ENCODE measurements at places on chromosomes 7 and 10.

GRCh38 chr10:73209705-73210104, 37.4 kb downstream of the DNAJC9 start:
- DNase-seq, result no peak

DNA sequence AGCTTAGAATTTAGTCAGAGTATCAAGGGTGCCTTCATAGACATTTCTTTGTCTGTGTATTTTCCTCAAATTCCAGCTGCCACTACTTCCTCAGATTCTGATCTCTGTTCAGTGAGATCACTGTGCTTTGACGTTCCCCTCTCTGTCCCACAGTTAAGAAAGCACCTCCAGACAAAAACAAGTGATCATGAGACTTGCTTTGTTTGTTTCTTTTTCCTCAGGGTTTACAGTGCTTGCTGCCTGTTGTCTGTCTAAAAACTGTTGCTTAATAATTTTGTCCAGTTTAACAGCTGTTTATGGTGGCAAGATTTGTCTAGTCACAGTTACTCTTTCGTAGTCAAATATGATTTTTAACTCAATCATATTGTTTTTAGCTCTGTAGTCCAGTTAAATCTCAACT, 29.1 kb downstream of the TRUB1 start:
- DNase-seq, result no peak

GRCh38 chr7:95155965-95156364, 168.4 kb downstream of the PON1 start:
- no peak for DNase-seq

GRCh38 chr10:49010865-49011264, 71.2 kb upstream of the LRRC18 start:
- no peak for DNase-seq

DNA sequence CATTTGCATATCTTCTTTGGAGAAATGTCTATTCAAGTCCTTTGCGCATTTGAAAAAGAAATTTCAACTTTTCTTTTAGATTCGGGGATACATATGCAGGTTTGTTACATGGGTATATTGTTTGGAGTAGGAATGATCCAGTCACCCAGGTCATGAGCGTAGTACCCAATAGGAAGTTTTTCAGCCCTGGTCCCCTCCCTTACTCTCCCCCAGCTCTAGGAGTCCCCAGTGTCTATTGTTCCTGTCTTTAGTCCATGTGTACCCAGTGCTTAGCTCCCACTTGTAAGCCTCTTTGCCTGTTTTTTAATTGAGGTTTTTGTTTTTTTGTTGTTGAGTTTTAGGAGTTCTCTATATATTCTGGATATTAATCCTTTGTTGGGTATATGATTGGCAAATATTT, 63.3 kb downstream of the SND1 start:
- DNase-seq, result no peak

DNA sequence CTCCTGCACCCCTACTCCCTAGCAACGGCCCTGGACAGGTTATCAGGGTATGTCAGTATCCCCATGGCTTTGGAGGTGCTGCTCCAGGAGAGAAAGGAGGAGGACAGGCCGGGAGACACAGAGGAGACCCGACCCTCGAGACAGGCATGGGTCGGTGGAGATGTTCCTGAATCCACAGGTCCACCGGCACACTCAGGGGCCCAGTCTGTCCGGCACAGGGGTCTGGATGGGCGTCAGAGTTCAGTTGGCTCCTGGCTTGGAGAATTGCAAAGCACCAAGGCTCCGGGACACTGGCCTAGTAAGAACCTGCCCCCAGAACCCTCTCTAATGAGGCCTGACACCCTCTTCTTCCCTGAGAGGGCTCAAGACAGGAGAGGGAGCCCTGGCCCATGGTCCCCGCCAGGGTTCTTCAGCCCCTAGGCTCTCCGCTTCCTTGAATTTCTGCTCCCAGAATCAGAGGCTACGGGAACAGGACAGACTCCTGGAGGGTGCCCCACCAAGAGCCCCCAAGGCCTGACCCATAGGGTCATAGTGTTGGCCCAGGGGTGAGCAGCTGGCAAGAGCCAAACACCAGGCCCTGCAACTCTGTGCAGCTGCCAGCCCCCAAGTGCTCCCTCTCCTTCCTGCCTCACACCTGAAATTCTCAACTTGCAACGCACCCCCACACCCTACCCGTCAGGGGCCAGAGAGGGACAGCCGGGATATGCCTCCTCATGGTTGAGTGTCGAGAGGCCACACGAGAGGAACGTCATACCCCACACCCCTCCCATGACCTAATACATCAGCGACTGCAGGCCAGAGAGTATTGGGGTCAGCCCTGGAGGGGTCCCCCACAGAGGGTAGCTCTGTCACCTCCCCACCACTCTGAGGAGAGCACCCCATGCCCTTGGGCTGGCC, 5.5 kb upstream of the IRF5 start:
- no peak for DNase-seq

- DNase-seq, result no peak
These were observed 411.8 kb downstream of the ADRA2A start for GRCh38 chr10:111488668-111489067.

- DNase-seq, result no peak
These were observed 247.1 kb upstream of the GRB10 start for GRCh38 chr7:51029701-51030191.

DNA sequence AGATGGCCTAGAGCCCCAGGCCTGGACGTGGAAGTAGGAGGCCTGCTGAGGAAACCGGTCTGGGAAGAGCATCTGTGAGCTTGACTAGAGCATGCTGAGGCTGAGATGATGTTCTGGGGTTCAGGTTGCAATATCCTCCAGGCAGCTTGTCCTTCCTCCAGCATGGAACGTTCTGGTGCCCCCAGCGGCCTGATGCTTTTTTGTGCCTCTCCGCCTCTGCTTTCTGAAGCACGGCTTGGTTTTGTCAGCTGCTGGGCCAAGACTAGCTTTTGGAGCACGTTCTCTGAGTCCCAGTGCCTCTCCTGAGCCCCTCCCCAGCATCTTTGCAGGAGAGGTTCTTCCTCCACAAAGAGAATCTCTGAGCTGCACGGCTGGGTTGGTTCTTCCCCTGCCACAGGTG, 682.0 kb upstream of the FOXK1 start:
- DNase-seq, result no peak

DNA sequence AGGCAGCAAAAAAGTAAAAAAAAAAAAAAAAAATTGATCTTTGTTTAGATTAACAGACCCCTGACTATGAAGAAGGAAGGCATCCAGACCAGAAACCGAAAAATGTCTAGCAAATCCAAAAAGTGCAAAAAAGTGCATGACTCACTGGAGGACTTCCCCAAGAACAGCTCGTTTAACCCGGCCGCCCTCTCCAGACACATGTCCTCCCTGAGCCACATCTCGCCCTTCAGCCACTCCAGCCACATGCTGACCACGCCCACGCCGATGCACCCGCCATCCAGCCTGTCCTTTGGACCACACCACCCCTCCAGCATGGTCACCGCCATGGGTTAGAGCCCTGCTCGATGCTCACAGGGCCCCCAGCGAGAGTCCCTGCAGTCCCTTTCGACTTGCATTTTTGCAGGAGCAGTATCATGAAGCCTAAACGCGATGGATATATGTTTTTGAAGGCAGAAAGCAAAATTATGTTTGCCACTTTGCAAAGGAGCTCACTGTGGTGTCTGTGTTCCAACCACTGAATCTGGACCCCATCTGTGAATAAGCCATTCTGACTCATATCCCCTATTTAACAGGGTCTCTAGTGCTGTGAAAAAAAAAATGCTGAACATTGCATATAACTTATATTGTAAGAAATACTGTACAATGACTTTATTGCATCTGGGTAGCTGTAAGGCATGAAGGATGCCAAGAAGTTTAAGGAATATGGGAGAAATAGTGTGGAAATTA, 19.4 kb downstream of the GATA3 start:
- DNase-seq, result no peak

GRCh38 chr10:11881477-11882417, 58.6 kb downstream of the PROSER2 start:
- no peak for DNase-seq

DNA sequence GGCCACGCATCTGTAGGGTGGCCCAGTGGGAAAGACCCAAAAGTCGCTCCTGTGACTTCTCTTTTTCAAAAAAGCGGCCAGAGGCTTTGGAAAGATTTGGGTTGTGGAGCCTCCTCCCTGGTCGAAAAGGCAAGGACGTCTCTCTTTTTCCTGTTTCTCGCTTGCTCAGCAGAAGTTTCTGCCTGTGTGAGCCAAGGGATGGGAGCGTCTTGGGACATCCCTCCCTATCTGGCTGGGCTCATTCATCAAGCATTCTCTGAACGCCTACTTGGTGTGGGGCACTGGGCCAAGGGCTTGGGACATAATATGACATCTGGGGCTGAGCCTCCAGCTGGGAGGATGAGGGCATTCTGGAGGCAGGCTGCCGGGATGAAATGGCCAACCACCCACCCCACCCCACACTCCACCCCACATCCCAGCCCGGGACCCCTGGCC, 120.9 kb downstream of the C10orf105 start:
- DNase-seq, result no peak

DNA sequence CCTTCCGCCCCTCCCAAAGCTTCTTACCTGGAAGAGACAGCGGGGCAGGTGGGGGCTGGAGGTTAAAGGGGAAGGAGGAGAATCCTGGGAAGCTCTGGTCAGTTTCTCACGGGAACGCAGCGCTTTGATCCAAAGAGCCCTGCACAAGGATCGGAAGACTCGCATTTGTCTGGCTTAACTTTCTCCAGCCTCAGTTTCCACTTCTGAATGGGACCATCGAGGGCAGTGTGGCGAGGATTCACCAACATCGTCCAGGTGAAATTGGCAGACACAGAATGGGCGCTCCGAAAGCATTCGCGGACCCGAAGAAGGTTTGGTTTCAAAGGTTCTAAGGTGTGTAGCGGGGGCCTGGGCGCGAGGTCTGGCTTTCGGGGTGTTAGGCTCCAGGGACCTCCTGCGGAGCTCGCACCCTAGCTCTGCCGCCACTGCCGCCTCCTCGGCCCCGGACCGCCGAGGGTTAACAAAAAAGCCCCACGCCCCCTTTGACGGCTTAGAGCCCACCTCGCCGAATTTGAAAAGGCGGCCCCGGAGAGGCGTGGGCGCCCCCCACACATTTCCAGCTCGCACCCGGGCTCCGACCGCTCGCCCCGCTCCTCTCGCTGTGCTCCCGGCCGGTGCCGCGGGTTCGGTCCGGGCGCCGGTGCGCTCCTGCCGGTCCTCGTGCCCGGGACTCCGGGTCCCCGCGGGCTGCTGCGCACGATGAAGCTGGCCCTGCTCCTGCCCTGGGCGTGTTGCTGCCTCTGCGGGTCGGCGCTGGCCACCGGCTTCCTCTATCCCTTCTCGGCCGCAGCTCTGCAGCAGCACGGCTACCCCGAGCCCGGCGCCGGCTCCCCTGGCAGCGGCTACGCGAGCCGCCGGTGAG, at the start of gene COL26A1:
Gene COL26A1 (plus strand): TSS at position 542 of the 862 bp plus-strand sequence. CDS start 158 bp downstream, at position 700.
- no peak for DNase-seq

DNA sequence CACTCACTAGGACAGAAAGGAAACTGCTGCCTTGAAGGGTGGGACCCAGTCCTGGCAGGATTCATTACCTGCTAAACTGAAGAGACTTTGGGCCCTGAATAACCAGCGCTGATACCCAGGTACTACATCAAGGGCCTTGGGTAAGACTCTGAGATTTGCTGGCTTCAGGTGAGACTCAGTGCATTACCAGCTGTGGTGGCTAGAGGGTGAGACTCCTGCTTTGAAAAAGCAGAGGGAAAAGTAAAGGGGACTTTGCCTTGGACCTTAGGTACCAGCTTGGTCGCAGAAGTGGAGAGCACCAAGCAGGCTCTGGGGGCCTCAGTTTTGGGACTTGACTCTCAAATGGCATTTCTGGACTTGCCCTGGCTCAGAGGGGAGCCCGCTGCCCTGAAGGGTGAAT, 673.3 kb downstream of the NXPH1 start:
- DNase-seq, result no peak

DNA sequence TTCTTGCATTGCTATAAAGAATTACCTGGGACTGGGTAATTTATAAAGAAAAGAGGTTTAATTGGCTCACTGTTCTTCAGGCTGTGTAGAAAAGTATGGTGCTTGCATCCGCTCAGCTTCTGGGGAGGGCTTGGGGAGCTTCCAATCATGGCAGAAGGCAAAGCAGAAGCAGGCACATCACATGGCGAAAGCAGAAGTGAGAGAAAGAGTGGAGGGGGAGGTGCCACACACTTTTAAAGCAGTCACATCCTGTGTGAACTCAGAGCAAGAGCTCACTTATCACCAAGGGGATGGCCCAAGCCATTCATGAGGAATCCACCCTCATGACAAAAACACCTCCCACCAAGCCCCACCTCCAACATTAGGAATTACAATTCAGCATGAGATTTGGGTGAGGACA, 303.5 kb downstream of the OTUD1 start:
- no peak for DNase-seq

DNA sequence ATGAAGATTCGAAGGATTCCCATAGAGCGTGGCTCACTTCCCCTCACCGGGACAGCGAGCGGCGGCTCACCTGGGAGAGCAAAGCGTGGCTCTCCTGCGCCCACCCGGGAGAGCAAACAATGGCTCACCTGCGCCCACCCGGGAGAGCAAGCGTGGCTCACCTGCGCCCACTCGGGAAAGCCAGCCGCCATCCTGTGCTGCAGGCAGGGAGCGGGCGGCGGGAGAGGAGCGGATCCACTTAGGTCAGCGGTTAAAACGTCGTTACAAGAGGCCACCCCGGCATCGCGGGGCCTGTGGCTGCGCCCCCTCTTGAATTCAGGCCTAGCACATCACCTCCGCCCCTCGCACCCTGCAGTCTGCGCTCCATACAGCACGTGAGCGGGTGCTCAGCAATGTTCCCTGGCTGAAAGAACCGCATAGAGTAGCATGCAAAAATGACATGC, 461 bp upstream of the FIGNL1 start:
- DNase-seq, result no peak

GRCh38 chr10:121452581-121452980, 145.7 kb downstream of the FGFR2 start:
- no peak for DNase-seq

- DNase-seq, result no peak
These were observed 50.9 kb downstream of the INPP5A start for GRCh38 chr10:132588301-132589013.

- no peak for DNase-seq
These were observed 28.4 kb downstream of the COA1 start for GRCh38 chr7:43700646-43701499.

- no peak for DNase-seq
These were observed 78.8 kb downstream of the DNMBP start for GRCh38 chr10:99930731-99931550.

- DNase-seq, result no peak
These were observed 648.1 kb downstream of the ANKRD7 start for GRCh38 chr7:118872568-118872967.

GRCh38 chr10:33010132-33011037, 52.4 kb upstream of the ITGB1 start:
- DNase-seq, result no peak

DNA sequence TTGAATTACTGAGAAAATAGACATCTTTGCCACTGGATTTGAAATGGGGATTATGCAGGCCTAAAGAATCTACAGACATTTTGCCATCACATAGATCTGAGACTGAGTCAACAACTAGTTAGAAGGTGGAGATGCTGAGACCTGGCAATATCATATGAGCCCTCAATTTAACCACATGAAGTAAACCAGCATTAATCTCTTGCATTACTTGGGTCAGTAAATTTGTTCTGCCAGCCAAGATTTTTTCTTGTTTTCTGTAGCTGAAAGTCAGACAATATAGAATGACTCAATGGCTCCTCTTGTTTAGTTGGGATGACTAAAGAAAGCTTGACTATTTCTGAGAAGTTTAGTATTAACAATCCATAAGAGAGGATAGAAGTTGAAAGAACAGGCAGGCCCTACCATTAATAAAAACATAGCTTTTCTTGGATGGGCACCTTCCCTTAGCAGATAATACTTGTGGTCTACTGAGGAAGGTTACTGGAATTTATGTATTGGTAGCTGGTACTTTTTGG, 396.7 kb upstream of the SORCS1 start:
- DNase-seq, result no peak

Measured in NCI-H1417 treated with DMSO at 0.1 percent for 48 hours (cell line).